ENCODE measurements at places on chromosomes 6 and 20.

GRCh38 chr6:142597836-142598235, 296.0 kb downstream of the ADGRG6 start:
- DNase-seq: no peak

DNA sequence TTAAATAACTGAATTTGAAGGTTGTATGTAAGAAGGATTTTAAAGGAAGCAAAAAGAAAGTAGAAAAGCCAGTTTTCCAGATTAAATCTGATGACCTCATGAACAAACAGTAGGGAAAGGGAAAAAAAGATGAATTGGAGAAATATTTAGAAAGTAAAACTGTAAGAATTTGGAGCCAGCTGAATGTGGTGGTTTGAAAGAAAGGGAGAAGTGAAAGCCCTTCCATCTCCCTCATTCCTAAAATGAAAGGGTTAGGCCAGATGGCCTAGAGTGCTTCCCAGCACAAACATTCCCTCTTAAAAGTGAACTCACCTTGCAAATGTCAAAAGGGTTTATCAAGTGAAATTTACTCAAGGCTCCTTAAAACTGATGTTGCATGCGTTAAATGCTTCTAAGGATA, 139.3 kb upstream of the COL21A1 start:
- no peak for DNase-seq

- DNase-seq: no peak
Measured at GRCh38 chr6:101268541-101268940, 125.0 kb upstream of the GRIK2 start.

- no peak for DNase-seq
Measured at GRCh38 chr6:113908801-113909200, 51.7 kb downstream of the MARCKS start.

GRCh38 chr6:138271451-138271850, 53.2 kb upstream of the PBOV1 start:
- DNase-seq: no peak

DNA sequence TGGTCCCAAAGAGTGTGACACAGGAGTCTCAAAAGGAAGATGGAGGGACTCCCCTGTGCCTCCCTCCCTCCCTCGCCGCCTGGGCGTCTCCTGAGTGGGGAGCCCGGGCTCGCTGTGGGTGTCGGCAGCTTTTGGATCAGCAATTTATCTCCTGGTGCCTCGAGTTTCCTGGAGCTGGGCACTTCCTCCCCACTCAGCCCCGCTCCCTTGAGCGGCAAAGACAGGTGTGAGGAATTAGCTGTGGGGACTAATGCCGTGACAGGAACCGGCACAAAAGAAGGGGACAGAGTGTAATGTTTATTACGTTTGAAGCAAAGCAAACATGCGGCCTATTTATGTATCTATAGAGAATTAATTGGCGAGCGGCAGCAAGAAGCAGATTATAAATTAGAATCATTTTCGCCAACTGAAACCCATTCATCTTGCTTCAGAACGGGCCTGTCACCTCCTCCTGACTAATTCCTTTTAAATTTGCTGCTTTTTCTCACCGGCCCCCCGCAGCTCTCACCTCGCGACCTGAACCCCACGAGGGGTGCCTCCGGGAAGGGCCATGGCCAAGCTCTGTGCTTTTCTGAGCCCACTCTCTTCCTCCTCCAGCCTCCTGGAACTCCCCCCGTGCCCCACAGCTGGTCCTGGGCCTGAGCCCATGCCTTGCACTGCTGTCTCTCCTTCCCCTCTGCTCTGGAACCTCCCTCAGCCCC, 8.8 kb upstream of the CDH22 start:
- DNase-seq: no peak

- DNase-seq: no peak
Measured at GRCh38 chr6:125346201-125346925, 44.6 kb upstream of the HDDC2 start.

DNA sequence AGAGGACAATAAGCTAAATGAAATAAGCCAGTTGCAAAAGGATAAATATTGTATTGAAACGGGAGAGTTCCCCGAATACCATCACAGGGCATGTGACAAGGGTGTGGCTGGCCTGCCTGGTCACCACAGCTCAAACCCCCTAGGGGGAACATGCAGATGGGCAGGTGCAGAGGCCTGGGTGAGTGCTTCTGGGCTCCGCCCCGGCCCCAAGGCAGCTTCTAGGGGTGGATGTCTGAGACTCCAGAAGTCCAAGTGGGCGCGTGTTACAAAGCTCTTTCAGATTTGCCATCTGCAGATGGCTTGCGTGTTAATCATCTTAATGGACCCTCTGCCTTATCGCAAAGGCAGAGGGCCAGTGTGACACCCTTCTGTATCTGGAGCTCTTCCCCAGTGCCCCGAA, 559.2 kb upstream of the IMPG1 start:
- no peak for DNase-seq

DNA sequence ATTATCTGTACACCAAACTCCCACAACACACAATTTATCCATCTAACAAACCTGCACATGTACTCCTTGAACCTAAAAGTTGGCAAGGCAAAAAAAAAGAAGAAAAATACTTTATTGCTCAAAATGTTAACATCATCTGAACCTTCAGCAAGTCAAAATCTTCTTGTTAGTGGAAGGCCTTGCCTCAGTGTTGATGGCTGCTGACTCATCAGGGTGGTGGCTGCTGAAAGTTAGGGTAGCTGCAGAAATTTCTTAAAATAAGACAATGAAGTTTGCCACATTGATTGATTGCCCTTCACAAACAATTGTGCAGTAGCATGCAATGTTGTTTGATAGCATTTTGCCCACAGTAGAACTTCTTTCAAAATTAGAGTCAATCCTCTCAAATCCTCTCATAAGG, 2.7 kb upstream of the WFDC11 start:
- DNase-seq: no peak
